ENCODE measurements at places on chromosomes 16 and 17.

DNA sequence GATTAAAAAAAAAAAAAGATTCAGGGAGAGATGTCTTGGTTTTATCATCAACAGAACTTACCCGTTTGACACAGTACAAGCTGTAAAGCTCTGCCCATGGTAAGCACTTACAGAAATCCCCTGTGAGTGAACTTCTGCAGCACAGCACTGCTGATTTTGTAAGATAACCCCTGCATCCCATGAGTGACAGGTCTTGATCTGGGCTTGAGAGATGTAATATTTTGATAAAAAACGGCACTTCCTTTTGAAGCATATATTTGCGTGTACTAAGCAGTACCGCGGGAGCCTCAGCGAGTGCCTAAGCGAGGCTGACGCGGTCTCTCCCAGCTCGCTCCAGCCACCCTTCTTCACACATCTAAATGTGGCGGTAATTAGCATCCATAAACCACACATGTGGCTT is 50.5 kb downstream of the IKZF3 start:
- no peak for DNase-seq

GRCh38 chr17:19728084-19728495 is 11.7 kb upstream of the SLC47A2 start:
- no peak for DNase-seq

GRCh38 chr16:19095654-19096053 is 18.1 kb upstream of the ITPRIPL2 start:
- no peak for DNase-seq

- no peak for DNase-seq
These were observed 8.5 kb downstream of the ITGAE start for GRCh38 chr17:3792481-3792880.

GRCh38 chr17:36851250-36851649 is 86.0 kb upstream of the LHX1 start:
- DNase-seq, result no peak

DNA sequence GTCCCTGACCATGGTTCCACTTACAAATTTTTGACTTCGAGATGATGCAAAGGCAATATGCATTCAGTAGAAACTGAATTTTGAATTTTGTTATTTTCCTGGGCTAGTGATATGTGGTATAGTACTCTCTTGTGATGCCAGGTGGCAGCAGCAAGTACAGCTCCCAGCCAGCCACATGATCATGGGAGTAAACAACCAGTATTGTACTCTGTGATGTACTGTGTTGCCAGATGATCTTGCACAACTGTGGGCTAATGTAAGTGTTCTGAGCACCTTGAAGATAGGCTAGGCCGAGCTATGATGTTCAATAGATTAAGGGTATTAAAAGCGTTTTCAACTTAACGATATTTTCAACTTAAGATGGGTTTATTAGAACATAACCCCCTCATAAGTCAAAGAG is 250.8 kb downstream of the STX8 start:
- DNase-seq, result no peak

DNA sequence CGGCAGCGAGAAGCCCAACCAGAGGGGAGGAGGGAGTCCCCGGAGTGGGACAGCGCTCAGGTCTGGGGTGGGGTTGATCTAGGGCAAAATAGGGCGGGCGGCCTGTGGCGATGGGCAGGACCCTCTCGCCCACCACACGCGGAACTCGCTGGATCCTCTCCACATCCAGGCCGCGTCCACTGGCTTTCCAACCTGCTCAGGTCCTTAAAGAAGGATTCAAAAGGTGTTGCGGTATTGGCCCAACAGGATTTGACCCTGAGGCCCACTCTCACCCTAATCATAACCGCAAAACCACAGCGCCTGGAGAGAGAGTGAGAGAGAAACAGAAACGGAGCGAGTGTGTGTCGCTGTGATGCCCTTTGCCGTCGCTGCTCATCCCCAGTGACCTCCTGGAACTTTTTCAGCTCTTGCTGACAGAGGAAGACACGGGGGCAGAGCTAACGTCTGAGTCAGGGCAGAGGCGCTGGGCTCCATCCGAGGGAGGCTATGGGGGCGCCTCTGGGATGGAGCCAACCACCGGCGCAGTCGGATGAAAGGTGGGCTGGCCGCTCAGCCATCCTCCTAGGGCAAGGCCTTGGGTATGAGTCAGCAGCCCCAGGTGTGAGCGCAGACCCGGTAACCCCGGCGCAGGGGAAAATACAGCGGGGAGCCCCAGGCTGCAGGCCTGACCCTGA is 16.7 kb upstream of the OR1F1 start:
- no peak for DNase-seq

- no peak for DNase-seq
These were observed 19.6 kb downstream of the SPIRE2 start for GRCh38 chr16:89847940-89848297.

- no peak for DNase-seq
These were observed 3.1 kb downstream of the GAA start for GRCh38 chr17:80104321-80104955.

GRCh38 chr17:13140750-13141149 is 122.9 kb upstream of the ELAC2 start:
- DNase-seq, result no peak

GRCh38 chr16:3388325-3388724 is 12.5 kb downstream of the ZSCAN32 start:
- DNase-seq, result no peak

DNA sequence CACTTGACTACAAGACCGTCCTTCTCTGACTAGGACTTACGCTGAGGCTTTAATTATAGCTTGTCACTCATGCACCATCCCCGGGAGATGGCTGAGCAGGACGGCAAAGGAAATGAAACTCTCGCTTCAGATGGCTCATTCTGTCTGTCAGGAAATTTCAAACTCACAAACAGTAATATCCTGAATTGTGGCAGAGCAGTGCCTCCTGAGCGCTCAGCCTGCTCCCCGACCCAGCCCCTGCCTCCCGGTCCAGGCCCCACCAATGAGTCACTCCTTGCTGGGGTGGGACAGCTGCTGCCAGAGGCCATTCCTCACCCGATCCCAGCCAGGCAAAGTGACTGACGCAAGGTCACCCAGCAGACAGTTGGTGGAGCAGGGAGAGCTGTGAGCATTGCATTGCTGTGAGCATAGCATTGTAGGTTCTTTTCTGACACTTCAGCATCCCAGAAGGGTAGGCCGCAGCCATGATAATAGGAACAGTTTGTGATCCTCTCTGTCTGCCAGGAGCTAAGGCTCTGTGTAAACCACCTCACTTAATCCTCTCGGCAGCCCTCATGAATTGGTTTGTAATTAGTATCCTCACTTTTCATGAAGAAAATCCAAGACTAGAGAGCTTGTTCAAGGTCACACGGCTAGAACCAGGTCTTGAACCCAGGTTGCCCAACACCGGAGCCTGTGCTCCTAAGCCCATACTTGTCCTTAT is 20.9 kb downstream of the CCDC182 start:
- no peak for DNase-seq

GRCh38 chr17:33113276-33113990 is 121.8 kb downstream of the SPACA3 start:
- DNase-seq, result no peak

DNA sequence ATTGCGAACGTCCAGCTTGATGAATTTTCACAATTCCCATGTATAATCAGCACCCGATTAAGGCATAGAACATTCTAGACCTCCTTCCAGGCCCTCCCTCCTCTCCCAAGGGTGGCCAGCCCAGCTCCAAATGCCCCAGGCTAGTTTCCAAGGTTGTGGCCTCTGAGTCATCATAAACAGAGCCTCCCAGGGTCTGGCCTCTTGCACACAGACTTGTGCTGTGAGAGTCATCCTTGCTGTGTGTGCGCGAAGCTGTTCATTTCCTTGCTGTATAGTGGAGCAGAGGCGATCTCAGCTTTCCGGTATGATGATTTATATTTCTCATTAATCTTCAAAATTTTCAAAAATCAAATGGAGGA is 20.5 kb upstream of the JPH3 start:
- DNase-seq, result no peak

- DNase-seq, result no peak
These were observed 587.7 kb upstream of the HSBP1 start for GRCh38 chr16:83220066-83220465.

- peak; percentile 35 for DNase-seq
These were observed 13.7 kb downstream of the SYCE1L start for GRCh38 chr16:77212741-77213541.

DNA sequence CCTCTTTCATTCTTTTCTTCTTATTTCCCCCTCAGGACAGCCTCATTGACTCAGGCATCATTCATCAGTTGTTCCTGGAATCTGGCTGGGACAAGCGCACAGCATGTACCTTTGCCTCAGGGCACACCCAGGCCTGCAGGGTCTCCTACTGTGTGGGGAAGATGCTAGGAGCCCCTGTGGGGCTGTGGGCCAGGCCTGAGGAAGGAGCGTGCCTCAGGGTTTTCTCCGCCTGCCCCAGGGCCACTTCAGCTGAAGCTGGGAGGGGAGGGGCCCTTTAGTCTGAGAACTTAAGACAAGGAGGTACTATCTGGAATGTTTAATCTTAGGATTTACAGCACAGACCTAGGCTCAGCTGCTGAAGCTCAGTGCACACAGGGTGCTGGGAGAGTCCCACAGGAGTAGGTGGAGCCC is 7.9 kb downstream of the ELMO3 start:
- no peak for DNase-seq

- DNase-seq, result no peak
These were observed 23.7 kb downstream of the NOD2 start for GRCh38 chr16:50717091-50717490.

- no peak for DNase-seq
These were observed 56.3 kb downstream of the ABCC1 start for GRCh38 chr16:16005721-16006120.
